ENCODE measurements at places on chromosomes 12 and 14.

- DNase-seq, result no peak
Measured at GRCh38 chr14:60640859-60641741, 8.2 kb downstream of the SIX1 start.

DNA sequence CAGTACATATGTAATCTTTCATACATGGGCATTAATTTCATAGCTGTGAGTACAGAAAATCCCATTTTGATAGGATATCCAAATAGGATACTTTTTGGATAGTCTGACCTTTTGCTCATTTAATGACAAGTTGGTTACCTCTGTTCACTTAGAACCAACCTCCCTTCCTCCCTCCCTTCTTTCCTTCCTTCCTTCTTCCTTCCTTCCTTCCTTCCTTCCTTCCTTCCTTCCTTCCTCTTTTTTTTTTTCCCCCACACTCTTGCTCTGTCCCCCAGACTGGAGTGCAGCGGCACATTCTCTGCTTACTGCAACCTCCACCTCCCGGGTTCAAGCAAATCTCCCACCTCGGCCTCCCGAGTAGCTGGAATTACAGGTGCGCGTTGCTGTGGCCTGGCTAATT, 162.9 kb downstream of the FUT8 start:
- DNase-seq, result no peak

DNA sequence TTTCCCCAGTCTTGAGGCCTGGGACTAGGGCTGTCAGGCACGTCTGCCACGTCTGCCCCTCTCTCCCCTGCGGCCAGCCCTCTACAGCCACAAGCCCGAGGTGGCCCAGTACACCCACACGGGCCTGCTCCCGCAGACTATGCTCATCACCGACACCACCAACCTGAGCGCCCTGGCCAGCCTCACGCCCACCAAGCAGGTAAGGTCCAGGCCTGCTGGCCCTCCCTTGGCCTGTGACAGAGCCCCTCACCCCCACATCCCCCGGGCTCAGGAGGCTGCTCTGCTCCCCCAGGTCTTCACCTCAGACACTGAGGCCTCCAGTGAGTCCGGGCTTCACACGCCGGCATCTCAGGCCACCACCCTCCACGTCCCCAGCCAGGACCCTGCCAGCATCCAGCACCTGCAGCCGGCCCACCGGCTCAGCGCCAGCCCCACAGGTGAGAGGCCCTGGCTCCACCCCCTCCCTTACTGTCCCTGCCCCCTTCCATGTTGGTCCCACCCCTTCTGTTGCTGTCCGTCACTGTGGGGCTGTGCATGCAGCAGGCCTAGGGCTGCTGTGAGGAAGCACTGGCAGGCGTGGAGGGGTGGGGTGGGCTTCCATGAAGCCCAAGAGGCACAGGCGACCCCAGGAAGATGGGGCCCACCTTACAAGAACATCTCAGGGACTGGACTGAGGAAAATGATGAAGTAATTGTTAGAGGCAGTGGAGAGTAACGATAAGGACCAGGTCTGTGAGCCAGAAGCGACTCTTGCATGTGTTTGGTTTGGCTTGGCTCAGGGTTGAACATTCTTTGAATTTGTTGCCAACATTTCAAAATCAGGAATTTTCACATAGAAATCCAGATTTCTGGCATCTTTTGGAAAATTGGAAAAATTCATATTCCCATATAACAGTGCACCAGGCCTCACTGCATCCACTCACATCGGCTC, 16.8 kb downstream of the C12orf43 start:
- DNase-seq, result no peak

DNA sequence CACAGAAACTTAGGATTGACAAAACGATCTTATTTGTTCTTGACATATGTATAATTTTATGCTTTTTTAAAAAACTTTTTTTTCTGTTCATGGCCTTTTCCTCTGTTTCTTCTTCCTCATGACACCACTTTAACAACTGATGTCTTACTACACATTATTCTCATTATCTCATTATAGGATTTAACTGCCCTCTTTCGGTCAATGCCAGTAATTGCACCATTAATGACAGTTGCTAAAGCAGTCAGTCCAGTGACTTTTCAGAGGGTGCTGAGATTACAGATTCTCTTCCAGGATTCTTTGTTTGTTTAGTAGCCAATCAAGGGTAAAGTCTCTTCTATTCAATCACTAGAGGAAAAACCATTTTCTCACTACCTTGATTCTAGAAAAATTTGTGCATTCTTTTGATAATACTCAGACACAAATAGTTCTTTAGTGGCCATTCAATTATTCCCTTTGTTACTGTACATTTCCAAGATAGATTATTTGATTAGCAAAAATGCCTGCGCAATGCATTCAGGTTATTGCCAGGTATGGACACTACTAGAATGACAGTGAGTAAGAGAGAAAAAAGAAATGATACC, 50.1 kb downstream of the KLRG1 start:
- DNase-seq, result peak; percentile 25

DNA sequence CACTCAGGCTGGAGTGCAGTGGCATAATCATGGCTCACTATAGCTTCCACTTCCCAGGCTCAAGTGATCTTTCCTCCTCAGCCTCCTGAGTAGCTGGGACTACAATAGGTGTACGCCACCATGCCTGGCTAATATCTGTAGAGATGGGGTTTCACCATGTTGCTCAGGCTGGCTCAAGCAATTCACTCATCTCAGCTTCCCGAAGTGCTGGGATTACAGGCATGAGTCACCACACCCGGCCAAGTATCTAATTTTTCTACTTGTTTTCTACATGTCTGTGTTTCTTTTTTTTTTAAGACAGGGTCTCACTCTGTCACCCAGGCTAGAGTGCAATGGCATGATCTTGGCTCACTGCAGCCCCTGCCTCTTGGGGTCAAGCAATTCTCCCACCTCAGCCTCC, 119.7 kb upstream of the MED13L start:
- no peak for DNase-seq

GRCh38 chr14:101591121-101591520, 29.8 kb downstream of the DIO3 start:
- DNase-seq, result no peak

GRCh38 chr12:108622421-108622820, 11.3 kb downstream of the SELPLG start:
- no peak for DNase-seq

DNA sequence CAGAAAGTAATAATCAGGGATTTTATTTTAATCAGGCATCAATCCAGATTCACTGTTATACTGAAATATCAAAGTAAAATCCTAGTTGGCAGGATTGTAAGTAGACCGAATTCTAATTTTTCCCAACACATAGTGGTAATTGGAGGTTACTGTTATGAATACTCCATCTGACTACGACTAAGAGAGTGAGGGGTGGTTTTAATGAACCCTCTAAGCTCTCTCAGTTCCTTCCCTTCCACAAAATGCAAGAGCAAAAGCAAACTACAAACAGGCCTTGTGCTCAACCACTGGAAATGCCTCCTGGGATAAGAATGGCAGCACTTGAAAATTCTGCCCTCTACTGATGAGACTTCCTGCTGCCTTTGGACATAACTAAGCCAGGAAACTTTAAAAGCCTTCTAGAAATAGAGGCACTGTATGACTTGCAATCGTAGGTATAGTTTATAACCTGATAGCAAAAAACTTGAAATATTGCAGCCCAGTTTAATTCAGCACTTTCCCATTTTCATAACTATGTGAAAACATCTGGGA, 184.8 kb downstream of the SLC16A7 start:
- no peak for DNase-seq

DNA sequence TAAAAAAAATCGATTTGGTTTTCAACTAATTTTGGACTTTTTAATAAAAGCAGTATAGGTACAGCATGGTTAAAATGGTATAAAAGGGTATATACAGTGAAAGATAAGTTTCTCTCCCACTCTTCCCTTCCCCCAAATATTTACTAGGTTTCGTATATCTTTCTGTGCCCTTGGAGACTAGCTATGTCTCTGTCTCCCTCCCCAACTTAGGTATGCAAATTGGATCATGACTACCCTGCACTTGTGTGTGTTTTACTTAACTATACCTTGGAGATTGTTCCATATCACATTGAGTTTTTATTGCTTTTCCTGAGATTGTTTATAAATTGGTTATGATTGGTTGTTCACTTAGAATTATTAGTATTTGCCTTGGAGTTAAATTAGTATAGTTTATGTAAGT, 19.4 kb downstream of the AEBP2 start:
- no peak for DNase-seq

GRCh38 chr14:52304248-52304904, 9.7 kb upstream of the PTGER2 start:
- no peak for DNase-seq

GRCh38 chr14:102565331-102565887, 27.0 kb upstream of the RCOR1 start:
- DNase-seq, result no peak

GRCh38 chr14:53147893-53148292, 5.2 kb downstream of the DDHD1 start:
- DNase-seq, result no peak

DNA sequence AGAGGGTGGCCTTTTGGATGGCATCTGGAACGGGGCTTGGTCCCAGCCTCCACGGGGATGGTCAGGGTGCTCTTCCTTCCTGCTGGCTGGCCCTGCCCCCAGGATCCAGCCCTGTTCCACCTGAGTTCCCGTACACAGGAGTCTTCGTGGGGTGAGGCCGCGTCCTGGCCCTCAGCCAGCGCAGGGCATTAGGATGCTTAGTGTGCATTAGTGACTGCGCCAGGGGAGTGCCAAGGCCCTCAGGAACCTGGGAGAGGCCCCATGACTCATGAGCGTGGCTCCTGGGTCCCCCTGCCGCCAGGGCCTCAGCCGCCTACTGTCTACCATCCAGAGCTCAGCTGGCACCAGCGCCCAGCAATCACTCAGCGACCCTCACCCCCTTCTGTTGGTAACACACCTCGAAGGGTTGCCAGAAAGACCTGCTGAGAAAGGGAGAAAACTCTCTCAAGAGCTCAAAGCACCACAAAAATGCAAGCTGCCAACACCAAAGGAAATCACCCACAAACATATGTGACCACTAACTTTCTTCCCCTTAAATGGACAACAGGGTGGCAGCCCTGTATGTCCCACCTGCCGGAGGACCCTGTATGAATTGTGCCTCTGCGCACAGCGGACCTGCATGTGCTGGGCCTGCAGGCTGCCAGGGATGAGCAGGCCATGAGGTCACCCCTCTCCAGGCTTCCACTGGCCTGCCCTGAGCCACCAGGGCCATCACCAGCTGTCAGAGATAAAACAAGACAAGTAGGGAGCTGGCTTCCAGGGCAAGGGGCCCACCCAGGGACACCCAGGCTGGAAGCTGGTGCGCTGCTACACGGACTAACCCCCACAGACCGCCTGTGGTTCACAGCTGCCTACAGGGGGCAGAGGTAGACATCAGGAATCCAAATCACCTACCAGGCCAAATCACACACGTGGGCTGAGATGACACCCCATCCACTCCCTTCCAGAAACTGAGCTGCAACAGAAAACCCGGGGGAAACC, 28.7 kb downstream of the CCDC85C start:
- DNase-seq, result peak; percentile 7

GRCh38 chr12:14418451-14418890, 53.0 kb downstream of the ATF7IP start:
- DNase-seq, result no peak

DNA sequence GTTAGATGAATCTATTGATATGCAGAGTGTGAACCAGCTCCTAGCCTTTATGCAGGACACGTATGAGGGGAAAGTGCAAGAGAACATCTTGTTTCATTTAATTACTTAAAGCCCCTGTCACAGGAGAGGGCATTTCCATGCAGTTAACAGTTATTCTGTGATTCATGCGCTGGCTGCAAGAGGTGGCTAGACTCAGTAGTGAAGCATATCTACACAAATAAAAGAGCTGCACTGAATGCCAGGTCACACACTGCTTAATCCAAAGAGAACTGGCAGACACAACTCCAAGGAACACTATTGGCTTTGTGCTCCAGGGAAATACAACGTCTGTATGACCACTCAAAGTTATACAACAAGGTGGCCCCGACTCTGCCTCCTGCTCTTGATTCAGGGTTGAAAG, 394.1 kb downstream of the C12orf75 start:
- DNase-seq, result no peak

DNA sequence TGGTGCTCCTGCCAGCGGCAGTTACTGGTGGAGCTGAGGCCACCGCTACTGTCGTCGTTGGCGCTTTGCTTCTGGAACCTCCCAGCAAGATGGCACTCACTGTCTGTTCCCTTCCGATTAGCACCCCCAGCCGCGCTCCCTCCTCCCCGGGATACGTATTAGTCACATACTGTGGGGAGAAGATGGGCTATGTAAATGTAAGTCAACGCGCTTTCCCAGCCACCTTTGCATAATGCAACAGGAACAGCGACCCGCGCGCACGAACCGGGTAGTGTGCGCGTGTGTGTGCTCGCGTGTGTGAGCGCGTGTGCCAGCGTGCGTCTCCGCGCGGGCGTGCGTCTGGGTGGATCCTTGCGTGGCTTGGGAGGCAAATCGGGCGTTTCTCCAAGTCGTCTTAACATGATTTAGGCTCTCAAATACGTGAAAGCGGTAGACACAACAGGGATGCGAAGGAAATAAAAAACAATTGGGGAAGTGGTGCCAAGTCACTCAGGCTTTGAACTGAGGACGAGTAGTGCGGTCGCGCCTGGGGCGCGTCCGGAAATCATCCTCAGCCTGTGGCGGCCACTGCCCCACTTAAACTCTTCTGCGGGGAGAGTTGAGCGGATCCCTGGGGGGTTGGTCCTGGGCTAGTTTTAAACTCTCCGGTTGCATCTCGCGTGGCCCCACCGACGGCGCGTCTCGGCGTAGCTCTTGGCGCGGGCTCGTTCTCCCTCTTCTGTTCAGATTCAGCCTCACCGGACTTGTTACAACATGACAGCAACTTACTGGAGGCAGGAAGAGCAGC, 1.8 kb downstream of the FLRT2 start:
- DNase-seq, result no peak

DNA sequence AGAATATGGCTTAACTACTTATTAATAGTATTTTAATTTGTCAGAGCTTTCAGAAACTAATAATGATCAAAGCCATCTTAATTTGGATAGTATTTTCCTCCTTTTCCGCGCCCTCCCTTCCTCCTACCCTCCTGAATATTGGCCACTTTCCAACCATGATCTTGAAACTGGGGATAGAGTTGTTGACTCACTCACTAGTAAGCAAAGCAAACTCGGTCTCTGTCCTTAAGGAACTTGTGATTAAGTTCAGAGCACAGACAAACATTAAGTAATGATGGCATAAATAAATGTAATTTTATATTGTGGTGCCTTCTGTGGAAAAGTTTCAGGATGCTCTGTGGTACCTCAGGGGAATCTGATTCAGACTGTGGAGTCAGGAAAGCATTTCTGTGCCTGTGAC, 75.7 kb downstream of the LRRK2 start:
- DNase-seq, result no peak

- peak; percentile 33 for DNase-seq
Measured at GRCh38 chr12:124764451-124764850, 99.2 kb downstream of the SCARB1 start.

DNA sequence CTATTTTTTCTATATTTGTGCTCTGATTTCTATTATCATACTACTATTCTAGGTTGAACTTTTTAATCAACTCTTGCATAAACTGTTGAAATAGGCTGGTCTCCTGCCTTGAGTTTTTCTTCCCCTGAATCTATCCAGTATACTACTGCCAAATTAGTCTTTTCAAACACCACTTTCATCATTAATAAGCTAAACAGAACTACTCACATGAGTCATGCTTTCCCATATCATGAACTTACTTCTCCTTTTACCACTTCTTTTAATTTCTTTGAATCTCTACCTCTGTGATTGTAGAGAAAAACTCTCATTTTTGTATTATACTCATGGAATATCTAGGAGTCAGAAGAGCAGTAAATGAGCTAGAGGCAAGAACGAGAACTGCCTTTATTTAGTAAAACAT, 340.3 kb upstream of the PDE3A start:
- no peak for DNase-seq
